ENCODE measurements at places on chromosomes 12 and 14.

DNA sequence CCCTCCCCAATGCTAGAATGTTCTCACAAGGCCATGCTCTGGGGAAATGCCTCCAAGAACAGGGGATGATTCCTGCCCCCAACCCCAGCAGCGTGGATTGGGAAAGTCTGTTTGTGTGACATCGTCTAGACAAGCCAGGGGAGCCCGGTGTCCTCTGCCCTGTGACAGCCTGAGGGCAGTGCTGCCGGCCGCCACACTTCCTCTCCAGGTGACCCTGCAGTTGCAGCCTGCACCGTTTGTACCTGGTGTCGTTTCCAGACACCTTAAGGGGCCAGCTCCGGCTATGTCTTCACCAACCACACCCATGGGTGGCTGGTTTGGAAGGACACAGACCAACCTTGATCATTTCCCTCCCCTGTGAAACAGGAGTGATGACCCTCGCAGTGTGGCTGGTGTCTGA is 372.6 kb downstream of the BCL11B start:
- DNase-seq = no peak

- no peak for DNase-seq
Measured at GRCh38 chr12:31773223-31773750, 44.5 kb upstream of the AMN1 start.

DNA sequence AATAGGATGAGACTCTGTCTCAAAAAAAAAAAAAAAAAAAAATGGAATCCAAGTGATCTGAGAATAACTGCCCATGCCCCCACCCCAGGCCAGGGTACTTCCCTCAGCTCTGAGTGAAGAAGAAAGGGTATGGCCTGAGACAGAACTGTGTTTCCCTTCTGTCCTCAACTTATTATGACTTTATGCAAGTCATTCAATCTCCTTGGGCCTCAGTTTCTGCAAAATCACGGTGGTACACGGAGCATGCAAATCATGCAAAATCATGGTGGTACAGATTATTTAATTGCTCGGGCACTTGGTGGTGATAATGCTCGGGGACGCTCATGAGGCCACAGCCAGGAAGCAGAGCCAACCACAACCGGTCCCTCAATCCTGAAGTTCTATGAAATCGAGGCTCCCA is 56.5 kb upstream of the TBX3 start:
- no peak for DNase-seq

DNA sequence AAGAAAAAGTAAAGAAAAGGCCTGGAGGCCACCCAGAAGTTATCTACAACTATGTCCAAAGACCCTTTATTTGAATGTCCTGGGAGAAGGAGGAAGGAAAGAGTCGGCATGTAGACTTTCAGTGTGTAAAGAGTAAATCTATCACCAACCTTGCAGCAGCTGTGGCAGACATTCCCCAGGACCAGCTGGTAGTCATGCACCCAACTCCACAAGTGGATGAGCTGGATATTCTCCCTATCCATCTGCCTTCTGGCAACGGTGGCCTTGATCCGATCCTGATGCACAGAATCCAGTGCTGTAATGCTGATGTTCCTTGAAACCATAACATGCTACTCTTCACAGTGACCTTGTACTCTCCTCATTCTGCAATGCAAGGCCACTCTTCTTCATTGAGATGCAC is 27.3 kb downstream of the KRT76 start:
- DNase-seq = no peak

- DNase-seq = no peak
Measured at GRCh38 chr12:49920915-49921286, 17.2 kb upstream of the FAIM2 start.

DNA sequence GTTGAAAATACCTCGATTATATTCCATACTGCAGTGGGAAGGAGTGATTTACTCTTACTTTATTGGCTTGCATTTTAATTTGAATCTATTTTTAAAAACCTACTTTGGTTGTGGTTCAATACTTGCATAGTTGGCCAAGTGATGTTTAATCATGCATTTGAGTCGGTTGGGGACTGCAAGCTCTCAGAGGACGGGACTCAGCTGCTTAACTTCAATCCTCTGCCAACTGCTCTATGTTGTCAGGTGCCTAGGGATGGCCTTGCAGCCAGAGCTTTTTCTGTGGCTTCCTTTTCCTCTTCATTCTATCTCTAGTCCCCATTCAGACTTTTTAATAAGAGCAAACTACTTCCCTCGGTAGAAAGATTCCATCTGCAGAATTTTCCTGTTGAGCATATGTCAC is 53.4 kb upstream of the KRR1 start:
- DNase-seq = no peak

DNA sequence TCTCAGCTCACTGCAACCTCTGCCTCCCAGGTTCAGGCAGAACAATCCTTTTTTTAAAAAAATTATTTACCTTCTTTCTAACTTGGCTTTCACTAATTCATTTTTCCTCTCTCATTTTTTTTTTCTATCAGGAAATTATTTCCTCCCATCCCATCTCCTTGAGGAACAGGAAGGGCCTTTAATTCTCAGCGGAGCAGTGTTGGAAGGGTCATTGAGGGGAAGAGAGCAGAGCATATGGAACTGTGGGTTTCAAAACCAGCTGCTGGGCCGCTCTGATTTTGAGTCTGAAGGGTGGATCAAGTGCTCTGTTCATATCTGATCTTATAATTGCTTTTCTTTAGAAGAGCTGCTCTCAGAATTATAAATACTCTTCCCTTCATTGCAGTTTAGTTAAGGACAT is 29.0 kb downstream of the NUBPL start:
- no peak for DNase-seq

GRCh38 chr14:55427439-55427838 is 13.0 kb downstream of the TBPL2 start:
- DNase-seq = no peak

DNA sequence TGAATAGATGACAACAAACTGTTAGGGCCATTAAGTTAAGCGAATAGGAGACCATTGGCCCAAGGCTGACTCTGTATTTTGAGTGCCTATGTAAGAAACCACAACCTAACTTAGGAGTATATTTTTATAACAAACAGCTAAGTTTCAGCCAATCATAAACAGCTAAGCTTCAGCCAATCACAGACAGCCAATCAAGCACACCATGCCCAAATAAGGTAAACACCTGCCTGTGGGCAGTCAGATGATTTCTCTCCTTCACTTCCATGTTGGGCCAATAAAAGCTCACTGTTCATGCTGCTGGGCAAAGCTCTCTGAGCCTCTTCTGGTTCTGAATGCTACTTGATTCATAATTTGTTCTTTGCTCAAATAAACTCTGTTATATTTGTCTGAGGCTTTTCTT is 344.6 kb downstream of the BTG1 start:
- DNase-seq = no peak

- no peak for DNase-seq
Measured at GRCh38 chr12:120984351-120984898, 6.1 kb downstream of the HNF1A start.

- no peak for DNase-seq
Measured at GRCh38 chr14:38135106-38135867, 72.4 kb upstream of the SSTR1 start.

GRCh38 chr14:62141139-62141538 is 378.9 kb downstream of the SNAPC1 start:
- DNase-seq = no peak

GRCh38 chr12:4539167-4539870 is 629 bp downstream of the RAD51AP1 start:
- DNase-seq = no peak

GRCh38 chr12:2925322-2925995 is 33.7 kb upstream of the TEAD4 start:
- DNase-seq = no peak

DNA sequence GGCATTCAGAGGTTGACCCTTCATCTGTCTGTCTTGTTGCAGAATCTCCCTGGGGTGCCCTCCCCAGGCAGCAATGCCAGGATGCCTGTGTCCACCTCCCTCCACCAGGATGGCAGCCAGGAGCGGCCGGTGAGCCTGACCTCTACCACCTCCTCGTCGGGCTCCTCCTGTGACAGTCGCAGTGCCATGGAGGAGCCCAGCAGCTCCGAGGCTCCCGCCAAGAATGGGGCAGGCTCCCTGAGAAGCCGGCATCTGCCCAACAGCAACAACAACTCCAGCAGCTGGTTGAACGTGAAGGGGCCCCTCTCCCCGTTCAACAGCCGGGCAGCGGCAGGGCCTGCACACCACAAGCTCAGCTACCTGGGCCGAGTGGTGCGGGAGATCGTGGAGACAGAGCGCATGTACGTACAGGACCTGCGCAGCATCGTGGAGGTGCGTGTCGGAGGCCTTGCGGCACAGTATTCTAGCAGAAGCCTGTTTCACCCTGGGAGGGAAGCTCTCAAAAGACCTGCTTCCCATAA is 23.4 kb downstream of the PLEKHG3 start:
- DNase-seq = no peak

DNA sequence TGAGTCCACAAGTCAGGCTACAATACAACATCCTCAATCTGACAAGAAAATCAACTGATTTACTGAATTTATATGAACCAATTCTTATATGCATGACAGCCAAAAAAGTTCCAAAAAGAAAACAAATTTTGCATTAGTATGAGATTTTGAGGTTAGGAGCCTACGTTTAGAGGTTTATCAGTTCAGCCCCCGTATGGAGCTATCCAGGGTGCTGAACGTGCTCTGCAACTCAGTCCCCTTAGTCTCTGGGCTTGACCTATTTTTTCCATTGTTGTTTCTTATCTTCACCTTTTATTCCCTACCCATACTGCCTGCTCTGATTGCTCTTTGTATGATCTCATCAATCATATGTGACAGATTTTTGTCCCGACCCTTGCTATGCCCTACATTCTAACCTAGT is 693.0 kb downstream of the NRXN3 start:
- DNase-seq = peak; percentile 5

DNA sequence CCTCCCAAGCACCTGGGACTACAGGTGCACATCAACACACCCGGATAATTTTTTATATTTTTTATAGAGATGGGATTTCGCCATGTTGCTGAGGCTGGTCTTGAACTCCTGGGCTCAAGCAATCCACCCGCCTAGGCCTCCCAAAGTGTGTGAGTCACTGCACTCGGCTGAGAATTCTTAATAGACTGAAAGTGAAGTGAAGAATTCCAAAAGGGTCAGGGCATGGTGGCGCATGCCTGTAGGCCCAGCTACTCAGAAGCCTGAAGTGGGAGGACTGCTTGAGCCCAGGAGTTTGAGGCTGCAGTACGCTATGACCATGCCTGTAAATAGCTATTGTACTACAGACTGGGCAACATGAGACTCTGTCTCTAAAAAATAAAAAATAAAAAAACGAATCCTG is 43.7 kb downstream of the TCHP start:
- no peak for DNase-seq

- no peak for DNase-seq
Measured at GRCh38 chr12:47672068-47672467, 33.8 kb downstream of the RPAP3 start.

DNA sequence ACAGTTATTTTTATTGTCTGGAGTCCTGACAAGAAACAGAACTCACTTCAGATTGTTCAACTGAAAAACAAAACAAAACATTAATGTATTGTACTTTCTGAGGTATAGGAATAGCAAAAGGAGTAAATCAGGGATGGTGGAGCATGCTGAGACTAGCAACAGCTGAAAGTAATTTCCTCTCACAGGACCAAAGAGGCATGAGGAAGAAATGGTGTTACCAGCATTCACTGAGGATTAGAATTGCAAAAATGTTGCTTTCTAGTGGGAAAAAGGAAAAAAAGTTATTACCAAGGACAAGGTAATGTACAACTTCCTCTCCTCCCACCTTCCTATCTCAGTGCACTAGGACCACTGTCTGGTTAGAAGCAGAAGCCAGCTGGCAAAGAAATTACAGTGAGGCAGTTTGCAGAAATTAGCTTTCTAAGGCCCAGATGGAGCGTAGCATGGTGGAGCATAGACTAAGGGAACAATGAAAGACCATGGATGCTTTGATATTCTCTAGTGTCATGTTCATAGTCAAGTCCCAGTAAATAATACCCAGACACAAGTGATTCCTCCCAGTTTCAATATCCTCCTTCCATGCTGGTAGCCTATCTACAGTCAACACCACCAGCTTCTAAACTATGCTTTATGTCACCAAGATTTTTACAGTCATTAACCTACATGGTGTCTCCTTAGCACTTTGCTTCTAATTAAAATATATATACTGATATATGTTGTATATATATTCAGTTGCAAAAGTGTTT is 133.7 kb upstream of the DCN start:
- DNase-seq = peak; percentile 65

DNA sequence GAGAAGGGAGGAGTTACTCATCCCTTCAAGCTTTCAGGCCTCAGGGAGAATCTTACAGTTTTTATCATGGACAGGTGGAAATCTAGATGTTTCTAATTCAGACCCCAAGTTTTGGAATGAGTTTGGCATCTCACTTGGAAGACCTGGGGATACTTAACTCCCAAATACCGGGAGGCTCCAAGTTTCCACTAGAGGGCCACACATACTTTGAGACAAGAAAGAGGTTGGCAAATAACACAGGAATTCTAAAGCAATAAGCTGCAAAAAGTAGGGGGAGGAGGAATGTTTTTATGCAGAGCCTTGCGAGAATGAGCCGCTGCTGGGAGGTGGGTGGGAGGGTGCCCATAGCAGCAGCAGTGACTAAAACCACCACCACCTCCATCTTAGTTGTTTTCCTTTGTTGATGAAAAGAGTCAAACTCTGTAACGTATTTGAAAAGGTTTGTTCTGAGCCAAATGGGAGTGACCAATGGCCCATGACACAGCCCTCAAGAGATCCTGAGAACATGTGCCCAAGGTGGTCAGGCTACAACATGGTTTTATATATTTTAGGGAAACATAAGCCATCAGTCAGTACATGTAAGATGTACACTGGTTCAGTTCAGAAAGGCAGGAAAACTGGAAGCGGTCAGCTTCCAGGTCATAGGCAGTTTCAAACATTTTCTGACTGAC is 34.2 kb upstream of the RNASE1 start:
- no peak for DNase-seq

GRCh38 chr12:83102499-83102898 is 415.8 kb downstream of the TMTC2 start:
- no peak for DNase-seq

- DNase-seq = no peak
Measured at GRCh38 chr12:26953447-26953846, 15.2 kb downstream of the FGFR1OP2 start.

GRCh38 chr12:4261655-4262054 is 11.9 kb upstream of the CCND2 start:
- no peak for DNase-seq

GRCh38 chr12:807041-807735 is 54.8 kb downstream of the WNK1 start:
- no peak for DNase-seq

DNA sequence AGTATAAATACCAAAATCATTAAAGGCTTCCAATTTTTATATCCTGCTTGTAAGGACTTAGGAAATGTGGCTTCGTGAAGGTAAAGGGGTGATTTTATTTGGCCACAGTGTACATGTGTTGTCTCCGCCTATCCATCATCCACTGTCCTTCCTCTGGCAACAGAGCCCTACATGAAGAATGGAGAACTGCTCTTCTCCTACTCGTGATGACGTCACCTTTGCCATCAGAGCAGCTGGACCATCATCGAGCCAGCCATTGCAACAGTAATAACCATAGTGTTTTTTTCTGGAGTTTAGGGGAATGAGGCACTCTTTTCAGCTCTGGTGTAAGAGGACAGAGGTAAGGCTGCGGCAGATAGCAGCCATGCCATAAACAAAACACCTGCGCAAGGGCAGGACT is 19.2 kb downstream of the ITPR2 start:
- DNase-seq = no peak

- no peak for DNase-seq
Measured at GRCh38 chr12:131102493-131102931, 148.8 kb downstream of the ADGRD1 start.
